ENCODE measurements at places on chromosomes 2 and 18.

DNA sequence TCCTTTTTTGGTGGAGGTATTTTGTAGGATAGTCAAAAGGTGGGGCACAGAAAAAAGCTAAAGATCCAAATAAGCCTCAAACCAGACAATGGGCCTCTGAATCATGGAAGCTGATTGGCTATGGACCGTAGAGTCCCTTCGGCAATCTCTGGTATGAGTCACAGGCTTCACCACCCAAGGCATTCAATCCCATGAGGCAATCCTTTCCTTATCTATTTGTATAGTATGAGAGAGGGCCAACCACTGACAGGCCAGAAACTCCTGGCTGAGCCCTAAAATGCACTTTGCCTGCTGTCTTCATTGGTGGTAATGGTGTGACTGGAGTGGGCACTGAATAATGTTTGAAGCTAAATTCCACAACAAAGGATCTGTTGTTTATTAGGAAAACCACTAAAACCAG is 38.7 kb upstream of the MEX3C start:
- H3K4me1 ChIP-seq: peaks cover 7% of the 10 kb centered on the region
- no peak overlapping the region for H3K27ac ChIP-seq
- no peaks in the 10 kb centered on the region for H3K27me3 ChIP-seq

- no peak for DNase-seq
- no peak overlapping the region for H3K27ac ChIP-seq
- H3K4me3 ChIP-seq: no peak overlapping the region
- H3K36me3 ChIP-seq: no peaks in the 10 kb centered on the region
These were observed 168.1 kb downstream of the KCNE4 start for GRCh38 chr2:223219872-223220657.

GRCh38 chr2:231765496-231765929 is 15.6 kb downstream of the PDE6D start:
- no peak for DNase-seq
- H3K4me1 ChIP-seq: no peaks in the 10 kb centered on the region
- H3K27ac ChIP-seq: no peak overlapping the region
- no peaks in the 10 kb centered on the region for H3K27me3 ChIP-seq
- H3K36me3 ChIP-seq: no peaks in the 10 kb centered on the region
- no peak overlapping the region for H3K4me3 ChIP-seq

DNA sequence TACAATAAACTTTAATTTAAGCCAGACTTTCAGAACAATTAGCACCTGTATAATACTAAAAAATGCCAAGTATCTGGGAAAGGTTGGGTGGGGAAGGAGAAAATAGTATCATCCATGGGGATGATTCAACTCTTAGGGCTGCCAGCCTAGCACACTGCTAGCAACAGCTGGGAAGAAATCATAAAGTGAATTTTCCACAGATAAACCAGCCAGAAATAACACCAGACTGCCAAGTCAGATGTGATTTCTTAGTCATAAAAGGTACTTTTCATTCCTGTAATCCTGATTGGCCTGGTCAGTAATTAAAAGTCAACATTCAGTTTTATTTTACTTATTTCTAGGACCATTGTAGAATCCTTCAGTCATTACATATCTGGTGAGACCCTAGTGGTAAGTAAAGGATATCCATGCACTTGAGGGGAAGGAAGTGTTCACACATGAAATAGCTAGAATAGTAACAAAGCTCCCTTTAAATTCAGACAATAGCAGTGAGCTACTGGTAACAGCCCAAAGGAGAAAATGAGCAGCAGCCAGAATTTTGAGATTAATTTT is 59.4 kb downstream of the LIMS1 start:
- H3K4me3 ChIP-seq: no peak overlapping the region
- H3K36me3 ChIP-seq: no peaks in the 10 kb centered on the region
- H3K27me3 ChIP-seq: no peaks in the 10 kb centered on the region
- peak overlapping the region; percentile 52 for H3K27ac ChIP-seq
- DNase-seq: no peak
- peaks cover 38% of the 10 kb centered on the region for H3K4me1 ChIP-seq

DNA sequence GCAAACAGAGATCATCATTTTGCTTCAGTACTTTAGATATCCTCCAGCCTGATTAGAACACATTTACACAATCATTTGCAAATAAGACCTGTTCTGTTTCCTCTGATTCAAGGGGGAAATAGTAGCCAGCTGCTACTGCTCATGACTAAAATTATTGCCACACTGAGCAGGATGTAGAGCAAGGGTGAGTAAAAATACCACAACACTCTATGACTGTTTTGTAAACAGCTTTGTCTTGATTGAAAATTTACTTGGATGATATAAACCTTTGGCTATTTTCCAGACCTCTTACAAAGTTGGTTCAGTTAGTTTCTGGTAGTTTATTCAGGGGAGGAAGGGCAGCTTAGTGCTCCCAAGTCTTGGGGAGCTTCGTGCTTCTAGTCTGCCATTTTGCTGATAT is 286.4 kb upstream of the CNTNAP5 start:
- DNase-seq: no peak
- no peak overlapping the region for H3K4me3 ChIP-seq
- no peaks in the 10 kb centered on the region for H3K36me3 ChIP-seq
- H3K27ac ChIP-seq: no peak overlapping the region

DNA sequence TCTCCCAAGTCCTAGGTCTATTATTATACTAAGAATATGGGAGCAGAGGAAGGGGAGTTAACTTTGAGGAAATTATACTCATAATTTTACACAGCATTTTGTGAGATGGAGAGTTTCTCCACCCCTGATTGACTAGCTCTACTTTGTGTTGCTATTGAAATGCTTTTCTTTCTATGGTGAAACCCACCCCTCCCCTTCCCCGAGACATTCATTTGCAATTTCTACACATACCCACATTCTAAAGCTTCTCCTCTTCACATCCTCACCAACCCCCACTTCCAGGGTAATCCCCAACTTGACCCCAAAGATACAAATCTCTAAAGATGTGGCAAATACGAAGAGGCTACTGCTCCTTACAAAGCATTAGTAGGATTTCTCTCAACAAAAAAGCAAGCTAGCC is 992.2 kb downstream of the BCL11A start:
- H3K27ac ChIP-seq: no peak overlapping the region
- DNase-seq: no peak
- no peaks in the 10 kb centered on the region for H3K36me3 ChIP-seq

GRCh38 chr2:218129458-218130135 is 3.8 kb downstream of the CXCR2 start:
- H3K27me3 ChIP-seq: no peaks in the 10 kb centered on the region
- no peak overlapping the region for H3K4me3 ChIP-seq
- H3K36me3 ChIP-seq: no peaks in the 10 kb centered on the region

DNA sequence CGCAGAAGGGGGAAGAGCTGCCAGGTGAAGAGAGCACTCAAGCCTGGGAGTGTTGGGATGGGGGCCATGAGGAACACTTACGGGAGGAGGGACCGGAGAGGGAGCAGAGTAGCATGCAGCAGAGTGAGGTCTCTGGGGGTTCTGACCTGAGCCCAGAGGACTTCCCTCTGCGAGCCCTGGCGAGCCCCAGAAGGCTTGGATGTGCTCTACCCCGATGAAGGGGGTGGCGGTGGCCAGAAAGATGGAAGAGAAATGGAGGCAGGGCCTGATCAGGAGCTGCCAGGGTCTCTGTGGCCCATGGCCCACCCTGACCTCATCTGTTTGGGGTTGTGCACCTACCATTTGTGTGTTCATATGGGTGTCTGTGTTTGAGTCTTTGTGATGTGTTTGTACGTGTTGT is 42.0 kb downstream of the CROCC2 start:
- no peaks in the 10 kb centered on the region for H3K36me3 ChIP-seq
- no peak overlapping the region for H3K27ac ChIP-seq
- H3K27me3 ChIP-seq: no peaks in the 10 kb centered on the region

DNA sequence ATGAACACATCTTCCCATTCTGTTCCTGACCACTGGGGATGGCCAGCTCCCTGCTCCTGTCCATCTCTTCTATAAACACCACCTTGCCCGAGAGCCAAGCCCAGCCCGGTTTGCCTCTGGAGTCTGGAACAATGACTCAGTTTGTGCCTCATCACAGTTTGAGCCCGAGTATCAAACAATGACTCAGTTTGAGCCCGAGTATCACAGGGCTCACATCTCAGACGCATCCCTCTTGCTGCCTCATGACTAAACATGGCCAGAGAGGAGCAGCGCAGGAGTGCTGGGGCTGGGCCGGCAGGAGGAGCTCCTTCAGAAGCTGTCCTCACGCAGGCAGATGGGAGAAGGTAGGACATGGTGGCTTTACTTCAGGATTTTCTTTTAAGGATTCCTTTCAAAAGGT is 68.7 kb downstream of the PXDN start:
- no peak overlapping the region for H3K27ac ChIP-seq
- DNase-seq: peak; percentile 77
- H3K36me3 ChIP-seq: peaks cover 46% of the 10 kb centered on the region

- no peaks in the 10 kb centered on the region for H3K36me3 ChIP-seq
- H3K4me3 ChIP-seq: no peak overlapping the region
- H3K27me3 ChIP-seq: peaks cover 3% of the 10 kb centered on the region
- DNase-seq: no peak
- H3K4me1 ChIP-seq: peaks cover 8% of the 10 kb centered on the region
- H3K27ac ChIP-seq: no peak overlapping the region
These were observed 4.5 kb upstream of the OTOF start for GRCh38 chr2:26482211-26483026.
